Activated naive CD8-positive, alpha-beta T cell treated with anti-CD3 and anti-CD28 coated beads, Interleukin-2, amount 50 U/mL, for 16 hours (primary cell): ENCODE measurements at places on chromosomes 11 and 22.

DNA sequence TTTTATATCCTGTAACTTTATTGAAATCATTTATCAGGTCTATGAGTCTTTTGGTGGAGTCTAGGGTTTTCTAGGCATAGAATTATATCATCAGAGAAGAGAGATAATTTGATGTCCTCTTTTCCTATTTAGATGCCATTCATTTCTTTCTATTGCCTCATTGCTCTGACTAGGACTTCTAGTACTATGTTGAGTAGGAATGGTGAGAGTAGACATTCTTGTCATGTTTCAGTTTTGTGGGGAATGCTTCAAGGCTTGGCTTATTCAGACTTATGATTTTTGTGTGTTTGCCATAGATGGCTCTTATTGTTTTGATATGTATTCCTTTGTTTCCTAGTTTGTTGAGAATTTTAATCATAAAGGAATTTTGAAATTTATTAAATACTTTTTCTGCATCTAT lies 1078.3 kb downstream of the FAM181B start:
- no peak for DNase-seq

GRCh38 chr11:105152021-105152512 lies 12.5 kb upstream of the CARD18 start:
- no peak for DNase-seq

GRCh38 chr11:130634961-130635473 lies 186.6 kb downstream of the ADAMTS15 start:
- DNase-seq, result no peak

DNA sequence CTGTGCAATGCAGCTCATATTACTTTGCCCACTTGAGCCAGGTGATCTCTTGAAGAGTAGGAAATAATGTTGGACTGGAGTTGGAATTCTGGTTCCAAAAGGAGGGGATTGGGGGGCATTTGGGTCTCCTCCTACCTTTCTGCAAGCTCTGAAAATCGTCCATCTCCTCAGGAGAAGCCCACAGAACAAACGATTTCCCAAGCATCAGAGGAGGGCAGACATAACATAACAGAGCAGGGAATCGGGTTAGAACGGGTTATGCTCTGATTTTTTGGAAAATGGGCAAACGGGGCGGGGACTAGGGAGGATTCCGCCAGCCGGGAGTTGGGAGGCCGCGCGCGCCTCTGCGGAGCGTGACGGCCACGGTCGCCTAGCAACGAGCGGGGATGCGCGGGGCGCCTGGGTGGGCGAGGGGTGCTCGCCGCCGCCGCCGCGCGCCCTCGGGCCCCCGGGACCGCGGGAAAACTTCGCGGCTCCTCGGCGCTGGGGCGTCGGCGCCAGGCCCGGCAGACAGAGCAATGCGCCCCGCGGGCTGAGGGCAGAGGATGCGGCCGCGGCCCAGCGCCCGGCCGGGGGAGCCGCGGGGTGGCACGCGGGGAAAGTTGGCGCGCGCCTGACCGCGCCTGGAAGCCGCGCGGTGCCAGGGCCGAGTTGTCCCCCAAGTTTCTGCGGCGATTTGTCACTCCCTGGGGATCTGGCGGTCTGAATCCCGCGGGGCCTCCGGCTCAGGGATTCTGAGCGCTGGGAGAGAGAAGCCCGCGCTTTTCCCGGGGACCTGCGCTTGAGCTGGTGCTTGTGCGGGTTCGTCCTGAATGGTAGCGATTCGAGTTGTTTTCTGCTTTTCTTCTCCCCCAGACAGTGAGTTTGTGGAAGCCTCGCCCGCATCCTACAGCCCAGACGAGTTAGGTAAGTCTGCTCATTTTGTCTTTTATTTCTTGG lies 27.8 kb upstream of the AMOTL1 start:
- DNase-seq, result no peak

GRCh38 chr22:19823191-19823901 lies 31.3 kb downstream of the GNB1L start:
- no peak for DNase-seq

DNA sequence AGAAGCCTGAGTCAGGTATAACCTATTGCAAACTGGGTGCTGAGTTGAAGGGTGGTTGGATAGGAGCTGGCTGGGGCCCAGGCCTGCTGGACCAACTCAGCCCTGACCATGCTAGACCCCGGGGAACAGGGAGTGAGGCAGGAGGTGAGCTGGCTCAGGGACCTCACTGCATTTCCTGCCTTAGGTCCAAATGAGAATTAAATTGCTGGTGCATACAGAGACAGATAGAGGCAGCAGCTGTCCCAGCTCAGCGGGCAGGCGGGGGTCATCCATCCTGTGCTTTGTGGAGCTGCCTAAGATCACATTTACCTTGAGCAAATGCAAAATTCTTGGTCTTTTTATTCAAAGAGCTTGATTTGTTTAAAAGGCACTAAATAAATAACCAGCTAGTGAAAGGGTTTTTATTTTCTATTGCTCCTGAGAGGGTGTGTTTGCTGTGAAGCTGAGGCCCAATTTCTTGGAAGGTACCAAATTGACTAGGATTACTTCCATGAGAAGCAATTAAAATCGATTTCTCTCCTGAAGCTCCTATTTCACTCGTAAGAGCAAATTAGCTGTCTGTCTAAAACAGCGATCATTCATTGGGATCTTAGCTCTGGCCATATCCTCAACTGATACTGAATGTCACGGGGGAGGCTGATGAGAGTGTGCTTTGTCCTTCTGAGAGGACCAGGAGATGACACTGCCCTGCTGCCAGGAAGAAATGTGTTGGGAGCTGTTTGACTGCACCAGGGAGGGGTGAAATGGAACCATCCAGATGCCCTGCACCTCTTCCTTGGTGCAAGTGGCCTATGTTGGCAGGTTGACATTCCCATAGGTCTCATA lies 24.9 kb downstream of the USH1C start:
- DNase-seq, result no peak

GRCh38 chr11:66363805-66364535 lies 7.6 kb downstream of the SLC29A2 start:
- DNase-seq, result peak; percentile 48

- peak; percentile 34 for DNase-seq
These were observed 15.8 kb downstream of the TMEM258 start for GRCh38 chr11:61776561-61777075.

- no peak for DNase-seq
These were observed 251 bp upstream of the UQCC3 start for GRCh38 chr11:62671236-62671607.

DNA sequence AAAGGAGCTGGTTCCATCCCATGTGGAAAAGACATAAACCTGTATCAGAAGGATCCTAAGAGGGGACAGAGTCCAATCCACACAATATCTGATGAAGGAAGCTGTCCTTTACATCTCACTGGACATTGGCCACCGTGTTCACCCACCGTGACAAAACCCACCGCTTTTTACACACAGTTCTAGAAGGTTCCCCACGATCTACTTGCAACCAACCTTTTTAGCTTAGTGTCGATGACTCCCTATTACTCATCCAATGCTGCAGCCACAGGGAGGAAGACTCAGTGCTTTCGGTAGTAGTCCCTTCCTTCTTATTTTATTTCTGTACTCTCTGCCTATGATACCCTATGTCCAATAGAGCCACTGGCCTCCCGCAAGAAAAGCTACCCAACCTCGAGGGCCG lies 65.4 kb downstream of the MAPK1 start:
- DNase-seq, result no peak

DNA sequence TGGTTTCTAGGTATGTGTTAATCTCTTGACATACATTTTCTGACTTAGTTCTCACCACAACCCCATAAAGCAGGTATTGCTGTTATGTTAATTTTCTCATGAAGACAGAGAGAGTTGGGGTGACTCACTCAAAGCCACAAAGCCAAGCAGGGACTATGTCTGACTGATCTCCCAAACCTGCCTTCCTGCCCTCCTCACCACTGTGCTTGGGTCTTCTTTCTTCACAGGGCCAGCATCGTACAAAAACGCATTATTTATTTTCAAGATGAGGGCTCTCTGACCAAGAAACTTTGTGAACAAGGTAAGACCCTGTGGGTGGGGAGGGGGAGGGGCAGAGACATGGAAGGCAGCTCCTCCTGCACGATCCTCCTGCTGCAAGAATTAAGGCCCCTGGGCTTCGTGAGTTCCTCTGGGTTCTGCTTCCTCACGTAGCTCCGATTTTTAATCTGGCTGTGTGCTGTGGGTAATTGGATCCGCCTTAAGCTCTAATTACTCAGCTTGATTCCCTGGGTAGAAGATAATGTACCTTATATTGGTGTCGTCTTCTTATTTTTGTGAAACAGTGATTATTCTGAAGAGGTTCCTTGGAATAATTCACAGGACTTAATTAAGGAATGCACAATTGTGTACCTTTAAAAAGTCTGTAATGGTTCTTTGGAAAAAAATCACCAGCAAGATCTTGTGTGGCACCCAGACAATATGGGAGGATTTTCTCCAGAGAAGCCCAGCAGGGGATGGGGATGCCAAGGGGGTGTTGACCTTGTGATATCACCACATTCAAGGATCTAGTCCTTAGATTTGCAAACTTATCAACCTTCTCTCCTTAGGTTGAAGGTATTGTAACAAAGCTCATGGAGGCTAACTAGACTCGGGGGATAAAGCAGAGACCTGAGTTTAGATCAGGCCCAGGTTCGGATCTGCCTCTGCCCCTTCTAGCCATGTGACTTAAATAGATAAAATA lies 112.9 kb downstream of the SPON1 start:
- DNase-seq, result peak; percentile 16

- DNase-seq, result no peak
These were observed 165.0 kb downstream of the RCN1 start for GRCh38 chr11:32255841-32256240.

DNA sequence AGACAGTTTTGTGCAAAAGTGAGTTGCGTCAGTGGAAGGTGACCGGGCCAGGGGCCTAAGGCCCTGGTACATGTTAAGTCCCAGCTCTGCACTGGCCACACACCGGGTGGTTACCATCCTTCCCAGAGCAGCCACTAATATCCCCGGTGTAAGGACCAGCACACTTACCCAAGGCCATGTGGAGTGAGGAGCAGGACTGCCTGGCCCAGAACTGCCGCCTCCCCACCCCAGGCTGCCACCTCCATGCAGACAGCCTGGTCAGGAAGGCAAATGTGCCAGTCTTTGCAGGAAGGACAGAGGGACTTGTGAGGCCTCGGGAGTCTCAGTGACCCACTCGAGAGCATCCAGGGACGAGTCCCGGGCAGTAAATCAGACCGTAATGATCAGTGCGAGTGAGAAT lies 102.9 kb downstream of the MORC2 start:
- no peak for DNase-seq

- no peak for DNase-seq
These were observed 26.8 kb upstream of the B3GAT1 start for GRCh38 chr11:134438542-134439537.

GRCh38 chr22:44755417-44755816 lies 3.0 kb downstream of the ARHGAP8 start:
- DNase-seq, result no peak

GRCh38 chr11:1202154-1202775 lies 20.6 kb upstream of the MUC5B start:
- no peak for DNase-seq

DNA sequence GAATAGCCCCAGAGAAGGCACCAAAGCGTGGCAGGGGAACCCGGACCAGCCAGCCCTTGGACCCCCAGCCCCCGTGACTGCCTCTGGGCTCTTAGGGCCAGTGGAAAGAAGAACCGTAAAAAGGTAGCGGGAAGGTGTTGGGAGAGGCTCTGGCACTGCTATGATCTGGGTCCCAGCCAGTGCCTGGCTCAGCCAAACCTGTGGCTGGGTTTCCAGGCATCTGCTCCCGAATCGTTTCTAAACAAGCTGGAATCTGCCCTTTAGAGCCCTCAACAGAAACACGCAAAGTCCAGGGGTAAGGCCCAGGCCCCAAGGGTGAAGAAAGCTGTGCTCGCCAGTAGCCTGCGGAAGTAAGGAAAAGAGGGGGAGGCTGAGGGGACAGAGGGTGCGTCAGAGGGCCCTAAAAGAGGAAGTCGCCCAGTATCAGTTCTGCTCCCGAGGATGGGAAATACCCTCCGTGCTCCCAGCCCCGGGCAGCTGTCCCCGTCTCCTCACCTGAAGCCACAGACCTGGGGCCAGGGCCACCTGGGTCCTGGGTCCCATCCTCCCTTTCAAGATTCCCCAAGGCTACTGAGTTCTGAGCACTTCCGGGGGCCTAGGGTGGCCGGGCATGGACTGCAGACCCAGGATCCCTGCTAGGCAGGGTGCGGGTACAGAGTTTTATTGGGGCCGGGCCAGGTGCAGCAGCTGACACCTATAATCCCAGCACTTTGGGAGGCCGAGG lies 24.7 kb downstream of the IL10RA start:
- no peak for DNase-seq

- no peak for DNase-seq
These were observed 1.7 kb upstream of the UCP3 start for GRCh38 chr11:74010306-74011300.

GRCh38 chr11:10603721-10604297 lies 35.3 kb upstream of the LYVE1 start:
- DNase-seq, result no peak

DNA sequence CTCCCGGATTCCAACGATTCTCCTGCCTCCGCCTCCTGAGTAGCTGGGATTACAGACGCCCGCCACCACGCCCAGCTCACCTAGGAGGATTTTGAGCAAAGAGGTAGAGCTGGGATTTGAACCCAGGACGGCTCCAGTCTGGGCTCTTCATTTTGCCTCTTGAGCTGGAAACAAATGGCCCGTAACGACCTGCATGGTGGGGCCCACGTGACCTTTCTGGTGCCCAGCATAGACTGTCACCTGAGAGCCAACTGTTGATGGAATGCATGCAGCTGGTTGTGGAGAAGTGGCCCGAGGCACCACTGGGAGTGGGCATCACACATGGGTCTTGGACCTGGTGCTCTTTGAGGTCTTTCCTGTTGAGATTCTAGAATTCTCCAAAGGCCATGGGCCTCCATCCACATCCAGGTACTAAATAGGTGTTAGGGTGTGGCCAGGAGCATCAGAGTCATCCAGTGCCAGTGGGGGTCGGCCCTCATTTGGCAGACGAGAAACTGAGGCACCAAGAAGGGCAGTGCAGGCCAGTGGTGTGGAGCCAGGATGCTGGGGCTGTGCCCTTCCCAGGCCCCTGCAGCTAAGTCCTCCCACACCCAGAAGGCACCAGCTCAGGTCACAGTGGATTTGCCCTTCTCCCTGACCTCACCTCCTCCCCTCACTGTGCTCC lies 3.9 kb downstream of the ATF4 start:
- DNase-seq, result no peak

- no peak for DNase-seq
These were observed 27.7 kb downstream of the SMCO4 start for GRCh38 chr11:93515441-93516025.

DNA sequence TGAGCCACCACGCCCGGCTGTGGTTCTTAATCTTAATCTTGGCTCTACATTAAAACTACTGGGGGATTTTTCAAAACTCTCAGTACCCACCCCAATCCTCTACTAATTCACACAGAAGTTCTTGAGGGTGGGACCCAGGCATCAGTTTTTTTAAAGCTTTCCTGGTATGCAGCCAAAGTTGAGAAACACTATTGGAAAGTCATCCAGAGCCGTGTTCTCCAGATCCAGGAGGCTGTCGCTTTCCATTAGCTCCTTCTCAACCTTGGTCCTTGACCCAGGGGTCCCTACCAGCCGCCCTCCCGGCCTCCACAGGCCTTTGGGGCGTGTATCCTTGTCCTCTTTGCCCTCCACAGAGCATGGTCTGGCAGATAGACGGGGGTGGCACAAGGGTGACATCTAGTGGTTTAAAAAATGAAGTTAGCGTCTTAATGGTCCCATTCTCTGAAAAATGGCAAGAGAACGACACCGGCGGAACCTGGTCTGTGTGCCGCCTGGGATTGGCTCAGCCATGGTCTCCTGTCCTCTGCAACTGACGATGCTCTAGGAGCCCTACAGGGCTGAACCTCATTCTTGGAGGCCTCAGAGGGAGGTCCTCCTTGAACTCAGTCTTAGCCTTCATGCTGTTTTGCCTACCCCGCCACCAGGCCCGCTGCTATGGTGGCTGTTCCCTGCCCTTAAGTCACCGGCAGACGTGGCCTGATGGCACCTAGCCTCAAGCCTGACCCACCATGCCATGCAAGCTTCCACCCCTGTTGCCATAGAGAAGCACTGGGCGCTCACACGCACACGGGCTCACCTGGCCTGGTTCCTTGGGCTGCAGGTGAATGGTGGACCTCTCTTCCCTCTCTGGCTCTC lies 152.0 kb upstream of the SYN3 start:
- no peak for DNase-seq
